M059J (cell line): ENCODE measurements at places on chromosomes 4 and X. TPM values are rescaled to one million over a fixed set of nuclear protein-coding genes. Genes with fewer than 3 reads are reported as not detected.
A peak's percentile ranks its signal among the peaks of the same experiment; 100 is the strongest.

Gene SULT1B1
- total RNA-seq, result not detected in 2 replicates

Gene GSX2
- total RNA-seq, result not detected in 2 replicates

DNA sequence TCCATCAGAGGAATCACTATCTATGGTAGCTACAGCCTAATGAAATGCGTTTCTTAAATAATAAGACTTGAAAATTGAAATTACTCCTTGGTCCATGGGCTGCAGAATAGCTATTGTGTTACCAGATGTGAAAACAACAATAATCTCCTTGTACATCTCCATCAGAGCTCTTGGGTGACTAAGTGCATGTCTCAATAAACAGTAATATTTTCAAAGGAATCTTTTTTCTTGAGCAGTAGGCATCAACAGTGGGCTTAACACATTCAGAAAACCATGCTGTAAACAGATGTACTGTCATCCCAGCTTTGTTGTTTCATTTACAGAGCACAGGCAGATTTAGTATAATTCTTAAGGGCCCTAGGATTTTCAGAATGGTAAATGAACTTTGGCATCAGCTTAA is 67.3 kb downstream of the GLUD2 start:
- no peak for DNase-seq

Gene RASSF6
- 0.02 TPM in 1 of 2 replicates, not detected in the other for total RNA-seq

DNA sequence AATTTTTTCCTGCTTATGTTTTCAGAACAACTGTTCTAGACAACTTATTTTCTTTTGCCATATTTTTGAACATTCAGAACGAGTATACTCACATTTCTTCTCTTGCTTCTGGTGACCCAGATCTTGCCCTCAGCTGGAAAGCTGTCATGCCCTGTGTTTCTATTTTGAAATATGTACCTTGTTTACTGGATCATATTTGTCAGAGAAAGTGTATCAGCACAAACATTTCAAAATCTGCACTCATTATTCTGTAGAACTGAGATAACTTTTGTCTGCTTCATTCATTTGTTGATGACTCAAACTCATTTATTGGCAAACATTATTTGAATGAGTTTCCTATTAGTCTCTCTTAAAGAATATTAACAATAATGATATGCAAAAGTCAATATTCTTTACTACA is 46.2 kb upstream of the FAM9A start:
- no peak for DNase-seq

Gene GEMIN8
- 11.4 and 13.8 TPM in 2 replicates for total RNA-seq

Gene POF1B
- total RNA-seq, result not detected in 2 replicates

DNA sequence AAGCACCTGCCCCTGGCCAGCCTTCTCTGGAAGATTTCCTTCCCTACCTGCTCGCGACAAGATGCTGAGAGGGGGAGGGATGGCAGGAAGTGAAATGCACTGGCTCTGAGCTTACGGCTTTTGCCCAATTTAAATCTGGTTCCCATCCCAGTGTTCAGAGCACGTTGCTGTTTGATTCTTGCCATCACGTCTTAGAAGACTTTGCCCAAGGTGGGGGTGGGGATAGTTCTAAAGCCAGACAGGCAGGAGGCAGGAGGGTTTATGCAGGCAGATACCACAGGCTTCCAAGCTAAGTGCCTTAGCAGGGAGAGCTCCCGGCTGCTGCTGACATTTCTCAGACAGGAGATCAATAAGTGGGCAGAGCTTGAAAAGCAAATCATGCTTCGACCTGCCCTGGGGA is 393.9 kb downstream of the MID1IP1 start:
- DNase-seq, result no peak

DNA sequence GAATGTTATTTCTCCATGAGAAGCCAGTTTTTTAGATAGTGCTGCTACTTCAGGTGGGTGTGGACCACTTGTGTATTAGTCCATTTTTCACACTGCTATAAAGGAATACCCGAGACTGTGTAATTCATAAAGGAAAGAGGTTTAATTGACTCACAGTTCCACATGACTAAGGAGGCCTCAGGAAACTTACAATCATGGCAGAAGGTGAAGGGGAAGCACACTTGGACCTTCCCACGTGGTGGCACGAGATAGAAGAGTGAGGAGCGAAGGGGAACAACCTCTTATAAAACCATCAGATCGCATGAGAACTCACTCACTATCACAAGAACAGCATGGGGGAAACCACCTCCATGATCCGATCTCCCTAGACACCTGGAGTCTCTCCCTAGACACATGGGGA is 3.4 kb upstream of the PPID start:
- DNase-seq, result no peak

GRCh38 chrX:37686369-37686995 is 891 bp downstream of the XK start:
- DNase-seq, result no peak

DNA sequence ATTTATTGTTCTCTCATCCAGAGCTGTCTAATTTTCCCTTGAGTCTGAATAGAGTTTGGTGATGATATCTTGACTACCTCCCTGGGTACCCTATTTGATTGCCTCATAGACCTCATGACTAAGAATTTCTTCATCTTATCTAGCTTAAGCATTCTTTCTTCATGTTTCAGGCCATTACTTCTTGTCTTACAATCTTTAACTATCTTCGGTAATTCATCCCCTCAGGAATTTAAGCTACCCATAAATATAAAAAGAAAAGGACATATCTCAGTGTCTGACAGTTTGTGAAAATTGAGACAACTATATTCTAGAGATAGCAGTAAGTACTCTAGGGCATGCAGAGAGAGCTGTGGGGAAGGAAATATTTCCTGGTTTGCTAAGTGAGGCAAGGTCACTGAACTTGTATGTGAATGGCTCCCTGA is 466.1 kb upstream of the GRID2 start:
- DNase-seq, result peak; percentile 4

DNA sequence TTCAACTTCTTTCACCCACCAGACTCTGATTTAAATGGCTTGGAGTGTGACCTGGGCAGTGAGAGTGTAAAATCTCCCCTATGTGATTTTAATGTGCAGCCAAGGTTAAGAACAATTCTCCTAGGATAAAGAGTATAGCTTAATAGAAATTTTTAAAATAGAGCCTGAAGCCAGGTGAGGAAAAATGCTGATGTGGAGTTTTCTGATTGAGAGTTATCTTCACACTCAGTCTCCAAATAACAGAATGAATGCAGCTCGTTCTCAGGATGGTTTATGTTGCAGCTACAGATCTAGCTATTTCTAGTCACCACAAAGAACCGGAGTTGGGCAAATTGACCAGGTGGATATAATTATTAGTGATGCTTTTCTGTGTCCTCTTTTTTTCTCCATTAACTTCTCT is 70.7 kb downstream of the MOSPD2 start:
- DNase-seq, result no peak

DNA sequence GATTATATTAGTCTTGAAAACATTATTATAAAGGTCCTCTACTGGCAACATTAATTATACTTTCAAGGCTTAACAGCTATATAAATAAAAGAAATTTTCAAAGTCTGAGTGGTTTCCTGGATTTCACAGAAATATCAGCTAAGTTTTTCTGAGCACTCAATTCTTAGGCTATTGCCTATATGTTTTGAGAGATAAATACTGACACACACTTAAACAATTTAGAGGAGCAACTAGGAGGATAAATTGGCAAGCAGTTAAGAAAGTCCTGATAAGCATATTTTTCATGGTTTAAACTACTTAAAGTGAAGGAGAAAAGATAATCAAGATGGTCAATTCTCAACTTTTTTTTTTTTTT is 2.7 kb upstream of the MGARP start:
- DNase-seq, result no peak

GRCh38 chr4:93828332-93828994 is at the start of gene ATOH1:
ATOH1 (plus strand) TSS chr4:93828753; CDS start chr4:93828927, 174 bp downstream.
- DNase-seq, result peak; percentile 12

- no peak for DNase-seq
These were observed 582.0 kb downstream of the SPRY1 start for GRCh38 chr4:123978637-123979036.

GRCh38 chr4:48445704-48446103 is 37.4 kb upstream of the SLC10A4 start:
- DNase-seq, result no peak

Gene XG
- 0.86 and 2.6 TPM in 2 replicates for total RNA-seq

DNA sequence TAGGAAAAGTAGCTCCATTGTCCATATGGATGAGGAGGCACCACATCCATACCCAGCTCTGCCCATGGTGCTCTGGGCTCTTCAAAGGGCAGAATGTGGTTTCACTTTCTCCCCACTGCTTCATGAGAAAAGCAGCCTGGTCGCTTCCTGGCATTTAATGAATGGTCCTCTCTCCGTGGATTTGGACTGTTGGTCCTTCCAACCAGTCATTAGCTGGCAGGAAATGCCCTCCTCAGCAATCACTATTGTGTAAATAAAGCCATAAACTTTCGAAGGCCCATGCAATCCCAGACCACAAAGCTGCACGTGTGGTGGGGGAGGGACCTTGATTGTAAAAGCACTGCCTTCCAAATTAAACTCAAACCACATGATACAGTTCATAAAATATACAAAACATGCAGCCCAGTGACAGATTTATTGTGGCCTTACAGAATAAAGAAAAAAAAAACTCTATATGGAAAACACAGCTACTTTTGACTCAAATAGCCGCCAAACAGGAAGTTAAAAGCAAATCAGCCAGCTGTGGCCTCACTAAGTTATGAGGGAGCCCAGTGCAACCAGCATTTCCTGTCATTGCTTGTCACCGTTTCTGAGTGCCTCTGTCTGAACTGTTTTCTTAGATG is 8.1 kb downstream of the MBNL3 start:
- peak; percentile 91 for DNase-seq

Gene SORBS2
- 0.52 and 3.6 TPM in 2 replicates for total RNA-seq
